AG10803 (cell line): ENCODE measurements at places on chromosomes 2 and 18.

DNA sequence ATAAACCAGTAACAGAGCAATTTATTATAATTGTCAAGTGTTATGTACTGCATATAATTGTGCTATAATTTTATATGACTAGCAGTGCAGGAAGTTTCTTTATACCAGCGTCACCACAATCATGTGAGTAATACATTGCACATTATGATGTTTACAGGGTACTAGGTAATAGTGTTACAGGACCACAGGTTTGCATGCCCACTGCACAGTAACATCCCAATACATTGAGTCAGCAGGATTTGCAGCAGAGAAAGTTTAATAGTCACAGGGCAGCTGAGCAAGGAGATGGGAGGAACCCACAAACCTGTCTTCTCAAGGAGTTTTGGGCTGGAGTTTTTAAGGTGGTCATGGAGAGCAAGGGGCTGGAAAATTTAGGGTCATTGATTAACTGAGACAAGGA is 1042.9 kb upstream of the ACVR2A start:
- DNase-seq: no peak

- DNase-seq: peak; percentile 53
These were observed 110.0 kb upstream of the ARL4C start for GRCh38 chr2:234606896-234607295.

DNA sequence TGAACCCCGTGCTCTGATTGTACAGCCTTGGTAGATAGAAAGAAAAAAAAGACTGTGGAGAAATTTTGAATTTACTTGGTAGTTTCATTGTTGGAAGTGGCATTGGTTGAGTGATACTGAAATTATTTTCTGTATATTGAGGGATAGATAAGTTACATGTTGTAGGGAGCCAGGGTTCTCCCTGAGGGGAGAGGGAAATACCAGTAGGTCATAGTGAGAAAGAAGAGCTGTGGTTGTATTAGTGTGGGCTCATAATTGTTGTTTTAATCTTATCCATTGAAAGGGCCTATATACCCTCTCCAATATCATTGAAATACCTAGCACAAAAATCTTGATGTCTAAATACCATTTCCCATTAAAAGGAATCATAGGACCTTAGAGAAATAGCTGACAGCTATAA is 16.9 kb upstream of the RAB31 start:
- no peak for DNase-seq

- no peak for DNase-seq
These were observed 18.1 kb upstream of the LOXHD1 start for GRCh38 chr18:46675112-46675511.

DNA sequence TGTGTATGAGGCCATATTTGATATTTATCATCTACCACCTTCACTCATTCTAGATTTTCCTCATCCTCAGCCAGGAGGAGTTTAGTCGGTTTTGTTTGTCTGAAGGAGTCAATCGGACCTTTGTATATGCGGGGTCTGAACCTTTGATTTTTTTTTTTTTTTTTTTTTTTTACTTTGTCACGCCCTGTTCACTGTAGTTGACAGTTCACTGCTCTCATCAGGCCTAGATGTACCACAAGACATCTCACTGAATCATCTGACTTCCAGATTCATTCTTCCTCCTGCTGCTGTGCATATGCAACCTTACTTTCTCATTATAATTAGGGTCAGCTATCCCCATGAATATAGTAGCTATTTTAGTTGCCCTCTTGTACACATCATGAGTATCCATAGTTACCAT is 133.2 kb downstream of the ARHGAP15 start:
- DNase-seq: no peak

- no peak for DNase-seq
These were observed 248.3 kb downstream of the TRIB2 start for GRCh38 chr2:12964904-12965539.

DNA sequence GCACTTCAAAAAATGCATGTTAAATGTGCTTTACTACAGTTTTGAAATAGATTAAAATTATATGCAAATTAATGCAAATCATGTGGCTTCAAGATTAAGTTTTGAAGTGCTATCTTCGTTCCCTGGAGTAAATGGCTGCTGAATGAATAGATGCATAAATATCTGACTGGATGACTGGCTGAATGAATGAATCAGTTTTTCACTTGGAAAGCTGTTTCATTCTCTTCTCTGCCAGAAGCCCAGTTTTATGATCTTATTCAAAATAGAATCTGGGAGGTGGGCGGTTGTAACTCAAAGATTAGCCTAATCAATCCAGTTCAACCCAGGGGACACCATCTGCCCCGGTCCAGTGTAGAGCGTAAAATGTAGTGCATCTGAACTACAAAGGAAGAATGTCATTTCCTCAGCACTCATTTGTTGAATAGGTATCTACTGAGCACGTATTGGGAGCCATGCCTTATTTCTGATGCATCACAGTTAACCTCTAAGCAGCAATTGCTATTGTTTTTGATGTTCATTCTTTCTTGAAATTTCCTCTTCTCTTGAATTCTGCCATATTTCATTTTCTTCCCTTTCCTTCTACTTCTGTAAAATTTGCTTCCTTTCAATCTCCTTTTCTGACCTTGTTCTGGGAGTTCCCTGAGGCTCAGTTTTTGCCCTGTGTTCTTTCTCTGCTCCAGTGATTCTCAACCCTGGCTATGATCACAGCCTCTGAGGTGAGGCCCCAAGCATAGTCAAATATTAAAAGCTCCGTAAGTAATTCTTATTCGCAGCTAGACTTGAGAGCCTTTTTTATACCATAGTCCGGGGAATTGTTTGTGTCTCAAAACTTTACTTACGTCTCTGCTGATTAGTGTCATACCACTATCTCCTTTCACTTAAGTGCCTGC is 282.7 kb downstream of the PARD3B start:
- DNase-seq: no peak

- no peak for DNase-seq
These were observed 25.4 kb downstream of the CD8A start for GRCh38 chr2:86765310-86765695.

- no peak for DNase-seq
These were observed 1649.7 kb downstream of the LRP1B start for GRCh38 chr2:140481136-140481535.

GRCh38 chr2:225932811-225933413 is 533.4 kb downstream of the NYAP2 start:
- no peak for DNase-seq

GRCh38 chr2:169050476-169051240 is 18.7 kb upstream of the DHRS9 start:
- no peak for DNase-seq

DNA sequence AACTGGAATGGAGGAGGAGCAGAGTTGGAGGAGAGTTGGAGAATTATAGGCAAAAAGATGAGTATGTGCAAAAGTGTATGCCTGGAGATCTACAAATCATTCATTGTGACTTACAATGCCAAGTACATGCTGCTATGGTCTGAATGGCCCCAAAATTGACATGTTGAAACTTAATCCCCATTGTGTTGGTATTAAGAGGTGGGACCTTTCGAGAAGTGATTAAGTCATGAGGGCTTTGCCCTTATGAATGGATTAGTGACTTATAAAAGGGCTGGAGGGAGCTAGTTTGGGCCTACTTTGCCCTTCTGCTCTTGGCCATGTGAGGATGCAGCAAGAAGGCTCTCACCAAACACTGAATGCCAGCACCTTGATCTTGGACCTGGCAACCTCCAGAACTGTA is 6.3 kb upstream of the RBMS1 start:
- no peak for DNase-seq

DNA sequence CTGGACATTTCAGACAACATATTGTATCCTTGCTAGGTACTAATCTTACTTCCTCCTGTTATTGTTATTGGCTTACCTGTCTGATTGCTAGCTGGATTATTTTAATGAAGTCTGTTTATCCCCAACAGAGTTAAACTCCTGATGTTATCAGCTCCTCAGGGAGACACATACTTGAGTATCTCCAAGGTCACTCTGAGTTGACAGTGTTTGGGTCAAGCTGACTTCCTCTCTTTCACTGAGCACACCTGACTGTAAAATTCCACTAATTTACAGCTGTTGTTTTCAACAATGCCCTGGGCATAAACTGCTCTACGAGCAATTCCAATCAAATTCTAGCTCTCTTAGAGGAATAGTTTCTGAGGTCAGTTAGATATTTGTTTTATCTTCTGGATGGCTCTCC is 9.6 kb downstream of the HAUS1 start:
- DNase-seq: no peak

- peak; percentile 99 for DNase-seq
These were observed 190.7 kb downstream of the MTCL1 start for GRCh38 chr18:8895987-8896619.

DNA sequence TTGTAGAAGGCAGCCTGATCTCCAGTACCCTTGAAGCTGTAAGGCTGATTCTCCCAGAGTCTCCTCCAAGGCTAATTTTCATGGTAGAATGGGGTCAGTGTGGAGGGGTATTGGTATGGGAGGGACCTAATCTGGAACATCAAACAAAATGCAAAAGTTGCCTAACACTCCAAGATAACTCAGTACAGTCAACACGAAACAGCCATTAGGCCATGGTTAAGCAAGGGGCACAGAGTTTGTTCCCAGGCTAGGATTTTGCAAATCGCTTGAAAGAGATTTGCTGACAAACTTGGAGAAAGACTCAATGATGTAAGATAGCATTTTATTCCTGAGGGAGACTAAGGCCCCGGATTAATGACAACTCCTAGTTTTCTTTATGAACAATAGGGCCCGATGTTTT is 5.4 kb downstream of the PID1 start:
- no peak for DNase-seq

- DNase-seq: peak; percentile 94
These were observed 7.3 kb downstream of the ALPP start for GRCh38 chr2:232385660-232386489.

DNA sequence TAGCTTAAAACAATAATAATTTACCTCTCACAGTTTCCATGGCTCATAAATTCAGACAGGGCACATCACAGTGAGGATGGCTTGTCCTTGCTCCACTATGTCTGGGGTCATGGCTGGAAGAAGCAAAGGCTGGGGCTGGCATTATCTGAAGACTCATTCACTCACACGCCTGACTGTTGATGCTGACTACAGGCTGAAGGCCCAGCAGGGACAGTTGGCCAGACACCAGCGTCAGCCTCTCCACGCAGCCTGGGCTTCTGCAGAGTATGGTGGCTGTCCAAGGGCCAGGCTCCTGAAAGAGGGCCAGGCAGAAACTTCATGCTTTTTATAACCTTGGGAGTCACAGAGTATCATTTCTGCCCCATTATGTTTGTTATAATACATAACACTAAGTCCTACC is 33.4 kb downstream of the YPEL5 start:
- DNase-seq: no peak

- no peak for DNase-seq
These were observed 37.5 kb upstream of the TTN start for GRCh38 chr2:178844701-178845100.

- no peak for DNase-seq
These were observed 13.9 kb upstream of the GYPC start for GRCh38 chr2:126642031-126642430.

GRCh38 chr2:126674075-126674744 is 18.3 kb downstream of the GYPC start:
- no peak for DNase-seq

GRCh38 chr18:79645291-79645983 is 34.2 kb upstream of the CTDP1 start:
- DNase-seq: no peak

DNA sequence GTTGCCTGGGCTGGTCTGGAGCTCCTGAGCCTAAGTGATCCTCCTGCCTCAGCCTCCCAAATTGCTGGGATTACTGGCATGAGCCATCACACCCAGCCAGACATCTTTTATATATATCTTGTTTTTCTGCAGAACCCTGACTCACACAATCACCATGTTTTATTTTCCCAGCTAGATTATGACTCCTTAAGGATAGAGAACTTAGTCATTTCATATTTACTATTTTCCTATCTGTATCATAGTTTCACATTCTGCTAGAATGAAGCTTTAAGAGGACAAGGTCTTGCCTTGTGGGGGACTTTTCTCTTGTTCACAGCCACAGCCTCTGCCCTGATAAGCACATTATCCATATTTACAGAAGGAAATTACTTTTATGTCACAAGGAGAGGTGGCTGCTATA is 73.9 kb downstream of the LBH start:
- peak; percentile 56 for DNase-seq

DNA sequence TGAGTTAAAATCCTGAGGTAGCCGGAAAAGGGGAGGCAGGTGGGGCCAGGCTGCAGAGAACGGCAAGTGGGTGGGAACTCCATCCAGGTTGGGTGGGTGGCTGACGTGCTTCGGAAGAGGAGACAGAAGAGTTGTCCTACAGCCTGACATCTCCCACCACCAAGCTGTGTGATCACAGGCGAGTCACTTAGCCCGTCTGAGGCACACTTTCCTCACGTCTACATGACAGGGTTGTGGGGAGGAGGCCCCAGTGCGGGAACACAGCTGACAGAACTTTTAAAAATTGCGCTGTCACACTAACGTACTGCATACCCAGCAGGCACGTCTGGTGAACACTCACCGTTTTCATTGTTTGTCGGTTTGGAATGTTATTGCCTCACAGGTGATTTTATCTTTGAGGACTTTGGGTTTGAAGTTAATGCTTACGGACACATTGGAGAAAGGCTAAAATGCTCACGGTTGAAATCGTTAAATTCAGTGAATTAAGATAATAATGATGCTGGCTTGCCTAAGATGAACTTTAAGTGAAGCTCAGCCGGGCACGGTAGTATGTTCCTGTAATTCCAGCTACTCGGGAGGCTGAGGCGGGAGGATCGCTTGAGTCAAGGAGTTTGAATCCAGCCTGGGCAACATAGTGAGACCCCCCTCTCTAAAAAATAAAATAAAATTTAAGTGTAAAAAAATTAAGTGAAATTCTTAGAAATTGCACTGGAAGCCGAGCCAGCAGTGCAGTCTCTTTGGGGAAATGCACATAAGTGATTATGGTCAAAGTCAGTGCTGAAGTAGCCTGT is 8.9 kb downstream of the EMILIN2 start:
- no peak for DNase-seq

DNA sequence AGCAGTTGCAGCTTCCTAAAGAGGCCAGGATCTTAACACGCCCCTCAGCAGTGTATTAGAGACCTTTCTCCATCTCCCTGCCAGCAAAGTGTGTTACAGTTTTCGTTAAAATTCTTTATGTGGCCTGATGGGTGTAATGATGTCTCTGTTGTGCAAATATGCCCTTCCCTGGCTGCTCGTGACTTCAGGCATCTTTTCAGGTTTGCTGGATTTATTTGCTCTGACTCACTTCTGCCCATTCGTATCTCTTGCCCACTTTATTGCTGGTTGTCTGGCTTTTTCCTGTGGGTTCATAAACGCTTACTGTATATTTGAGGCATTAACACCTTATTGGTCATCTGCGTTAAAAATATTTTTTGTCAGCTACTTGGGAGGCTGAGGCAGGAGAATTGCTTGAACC is 134.5 kb downstream of the ASB1 start:
- DNase-seq: peak; percentile 5

DNA sequence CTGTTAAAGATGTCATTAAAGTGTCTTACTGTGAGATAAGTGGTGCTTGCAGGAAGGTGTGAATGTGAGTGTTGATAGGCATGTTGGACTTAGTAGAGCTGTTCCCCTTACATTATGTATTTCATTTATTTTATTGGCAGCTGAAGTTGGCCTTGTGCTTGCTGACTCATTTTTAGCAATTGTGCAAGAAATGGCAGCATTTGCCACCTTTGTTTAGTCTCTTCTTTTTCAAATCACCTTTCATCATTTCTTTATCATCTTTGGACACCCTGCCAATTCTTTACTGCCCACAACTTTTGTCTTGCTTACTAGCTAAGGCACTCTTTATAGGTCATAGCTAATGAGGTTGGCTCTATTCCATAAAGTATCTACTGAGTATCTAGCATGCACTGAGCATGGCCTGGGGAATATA is 130.3 kb upstream of the LYPD6 start:
- peak; percentile 61 for DNase-seq

GRCh38 chr2:129751409-129751808 is 228.1 kb upstream of the RAB6C start:
- DNase-seq: no peak

- no peak for DNase-seq
These were observed 126.1 kb upstream of the PXDN start for GRCh38 chr2:1870431-1870830.
